ENCODE measurements at places on chromosomes 3 and 15. TPM values are rescaled to one million over a fixed set of nuclear protein-coding genes. Genes with fewer than 3 reads are reported as not detected.

Gene LRTM1
- not detected for polyA plus RNA-seq

Gene IL17RE
- polyA plus RNA-seq = 7.5 TPM

Gene LRRN1
- polyA plus RNA-seq = 0.41 TPM

Gene AGTR1
- polyA plus RNA-seq = 14.8 TPM

Gene SIDT1
- 0.92 TPM for polyA plus RNA-seq

Gene CP
- polyA plus RNA-seq = 5.3 TPM

DNA sequence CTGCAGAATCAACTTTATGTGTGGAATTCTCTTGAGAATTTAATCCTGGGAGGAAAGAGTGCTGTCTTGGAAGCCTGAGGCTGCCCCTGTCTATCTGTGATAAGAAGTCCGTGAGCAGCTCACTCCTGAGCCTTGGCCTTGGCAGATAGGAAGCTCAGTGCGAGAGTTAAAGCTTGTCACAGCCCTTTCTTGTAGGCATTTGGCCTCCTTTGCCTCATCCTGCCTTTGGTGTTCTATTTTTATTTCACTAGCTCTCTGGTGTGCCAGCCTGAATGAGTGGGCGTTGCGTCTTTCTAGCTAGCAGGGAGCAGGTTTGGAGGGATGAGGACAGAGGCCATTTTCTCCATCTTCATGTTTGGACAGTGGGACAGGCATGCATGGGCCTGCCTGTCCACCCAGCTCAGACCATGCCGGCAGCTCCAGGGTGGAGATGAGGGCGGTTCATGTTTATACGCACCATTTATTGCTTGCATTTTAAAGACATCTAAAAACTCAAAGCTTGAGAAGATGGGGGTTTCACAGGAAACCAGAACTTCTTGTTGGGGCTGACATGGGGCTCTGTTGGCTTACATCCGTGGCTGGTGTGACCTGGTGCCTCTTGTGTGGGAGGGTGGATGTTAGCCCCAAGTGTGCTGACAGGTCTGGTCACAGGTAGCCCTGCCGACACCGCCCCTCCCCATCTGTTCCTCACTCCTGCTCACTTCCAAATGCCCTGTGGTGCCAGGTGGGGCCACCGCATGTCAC lies 29.8 kb downstream of the IRAK2 start:
- DNase-seq = no peak
- no peaks in the 10 kb centered on the region for H3K27me3 ChIP-seq
- no peaks in the 10 kb centered on the region for H3K36me3 ChIP-seq
- no peak overlapping the region for H3K27ac ChIP-seq

GRCh38 chr3:42025370-42026138 lies 63.7 kb upstream of the ULK4 start:
- H3K4me3 ChIP-seq = peak overlapping the region; percentile 30
- no peaks in the 10 kb centered on the region for H3K36me3 ChIP-seq
- peak overlapping the region; percentile 72 for H3K27ac ChIP-seq
- H3K27me3 ChIP-seq = no peaks in the 10 kb centered on the region

DNA sequence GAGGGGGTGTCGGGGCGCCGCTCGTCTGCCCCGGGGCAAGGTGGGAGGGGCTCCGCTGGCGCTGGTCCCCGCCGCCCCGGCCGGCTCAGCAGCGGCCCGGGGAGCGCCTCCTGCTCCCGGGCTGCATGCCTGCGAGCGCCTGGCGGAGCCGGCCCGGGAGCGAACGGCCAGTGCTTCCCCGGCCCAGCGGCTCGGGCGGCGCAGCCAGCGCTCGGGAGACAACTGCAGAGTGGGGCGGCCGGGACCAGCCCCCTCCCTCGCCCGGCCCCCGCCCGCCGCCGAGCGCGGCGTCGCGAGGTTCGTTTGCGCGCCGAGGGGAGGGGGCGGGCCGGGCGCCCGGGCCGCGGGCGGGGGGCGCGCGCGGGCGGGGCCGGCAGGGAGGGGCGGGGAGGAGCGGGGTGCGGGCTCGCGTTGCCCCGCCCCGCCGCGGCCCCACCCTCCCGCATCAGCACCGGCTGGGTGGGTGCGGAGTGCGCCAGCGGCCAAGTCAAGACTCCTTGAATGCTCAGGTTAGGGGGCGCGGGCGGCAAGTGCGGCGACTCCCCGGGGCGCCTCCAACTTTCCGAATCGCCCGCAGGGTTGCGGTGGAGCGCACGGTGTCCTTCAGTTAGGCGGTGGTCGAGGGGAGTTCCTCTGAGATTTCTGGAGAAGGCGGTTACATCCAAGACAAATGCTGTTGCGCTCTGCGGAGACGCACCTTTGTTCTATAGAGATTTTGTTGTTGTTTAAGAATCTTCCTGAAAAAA lies at the start of gene RGMA:
RGMA (minus strand) TSS at position 231 of the 746 bp plus-strand sequence. CDS start 279 bp downstream, outside the sequence.
- H3K4me3 ChIP-seq = peak within 1 kb of the TSS; percentile 46
- DNase-seq = peak; percentile 72
- H3K27me3 ChIP-seq = no peaks in the 10 kb centered on the region
- no peak within 1 kb of the TSS for H3K27ac ChIP-seq
- no peaks in the 10 kb centered on the region for H3K4me1 ChIP-seq
- no peaks in the 10 kb centered on the region for H3K36me3 ChIP-seq

DNA sequence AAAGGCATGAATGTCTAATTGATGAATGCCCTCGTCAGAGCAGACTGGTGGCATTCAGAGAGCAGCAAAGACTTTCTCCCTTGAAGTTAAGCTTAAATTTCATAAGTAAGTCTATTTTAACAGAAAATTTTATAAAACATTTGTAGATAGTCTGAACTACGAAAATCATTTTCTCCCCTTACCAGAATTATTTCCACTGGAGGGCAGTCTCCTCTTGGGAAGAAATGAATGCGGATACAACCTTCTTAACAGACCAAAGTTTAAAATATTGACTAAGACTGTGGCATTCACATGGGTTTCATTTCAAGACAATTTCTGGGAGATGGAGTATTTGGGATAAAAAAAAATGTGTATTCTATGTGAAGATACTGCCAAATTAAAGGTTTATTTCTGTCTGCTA lies 669.0 kb downstream of the FHIT start:
- no peaks in the 10 kb centered on the region for H3K27me3 ChIP-seq
- no peak overlapping the region for H3K27ac ChIP-seq
- no peak overlapping the region for H3K4me3 ChIP-seq
- H3K36me3 ChIP-seq = no peaks in the 10 kb centered on the region
- no peaks in the 10 kb centered on the region for H3K4me1 ChIP-seq

DNA sequence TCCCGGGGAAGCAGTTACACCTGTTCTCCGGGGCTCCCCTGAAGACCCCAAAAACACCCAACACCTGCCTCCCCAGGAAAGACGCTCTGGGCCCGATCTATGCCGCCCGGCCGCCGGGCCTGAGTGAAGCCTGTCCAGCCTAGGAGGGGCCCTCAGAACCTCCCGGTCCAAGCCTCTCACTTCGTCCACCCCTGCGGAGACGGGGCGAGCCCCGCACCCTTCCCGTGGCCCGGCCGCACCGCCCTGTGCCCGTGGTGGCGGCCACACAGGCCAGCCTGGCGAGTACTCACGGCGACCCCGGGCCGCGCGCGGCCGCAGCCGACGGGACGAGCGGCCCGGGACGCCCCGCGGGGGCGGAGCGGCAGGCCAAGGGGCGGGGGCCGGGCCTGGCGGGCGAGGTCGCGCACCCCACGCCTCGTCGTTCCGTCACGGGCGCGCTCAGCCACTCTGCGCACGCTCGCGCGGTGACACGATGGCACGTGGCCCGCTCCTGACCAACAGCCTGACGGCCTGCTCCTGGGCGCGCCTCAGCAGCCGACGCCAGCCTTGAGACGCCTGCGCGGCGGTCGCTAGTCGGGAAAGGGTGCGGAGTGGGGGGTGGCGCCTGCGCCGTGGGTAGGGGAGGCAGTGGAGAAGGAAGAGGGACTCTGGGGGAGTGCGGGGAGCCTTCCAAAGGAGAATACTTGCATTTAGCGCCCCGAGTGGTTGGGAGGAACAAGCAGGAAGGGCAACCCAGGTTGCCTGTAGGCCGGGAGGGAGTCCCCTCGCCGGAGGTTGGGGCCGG lies at the start of gene PARP6:
PARP6 (minus strand) TSS at position 342 of the 784 bp plus-strand sequence. CDS start 5,077 bp downstream, outside the sequence.
- H3K4me3 ChIP-seq = peak within 1 kb of the TSS; percentile 83
- peak within 1 kb of the TSS; percentile 78 for H3K27ac ChIP-seq
- H3K36me3 ChIP-seq = peaks cover 2% of the 10 kb centered on the region
- peak; percentile 99 for DNase-seq
- H3K27me3 ChIP-seq = no peaks in the 10 kb centered on the region
- peaks cover 3% of the 10 kb centered on the region for H3K4me1 ChIP-seq

DNA sequence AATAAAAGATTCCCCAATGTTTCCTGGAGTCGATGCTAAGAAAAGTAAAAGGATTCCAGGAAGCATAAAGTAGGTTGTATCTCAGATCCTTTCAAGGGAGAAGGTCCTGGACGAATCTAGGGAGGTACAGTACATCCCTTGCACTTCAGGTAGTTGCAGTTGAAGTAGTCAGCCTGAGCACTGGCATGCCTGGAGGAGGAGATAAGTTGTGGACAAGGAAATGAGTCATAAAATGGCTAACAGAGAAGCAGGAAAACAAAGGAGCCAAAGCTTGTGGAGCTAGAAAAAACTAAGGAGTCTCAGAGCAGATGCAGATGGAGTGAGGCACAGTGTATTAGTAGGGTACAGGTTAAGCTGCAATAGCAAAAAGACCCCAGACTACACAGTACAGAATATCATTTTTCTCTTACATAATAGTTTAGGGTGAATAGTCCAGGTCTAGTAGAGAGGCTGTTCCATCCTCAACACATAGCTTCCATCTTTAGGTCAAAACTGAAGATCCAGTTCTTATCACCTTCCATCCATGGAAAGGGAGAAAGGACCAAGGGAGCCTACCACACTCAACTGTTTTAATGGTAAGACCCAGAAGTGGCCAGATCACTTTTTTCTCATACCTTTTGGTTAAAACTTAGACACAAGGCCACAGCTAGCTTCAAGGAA lies 41.3 kb downstream of the COL6A5 start:
- H3K27ac ChIP-seq = no peak overlapping the region
- H3K4me1 ChIP-seq = no peaks in the 10 kb centered on the region
- H3K27me3 ChIP-seq = no peaks in the 10 kb centered on the region
- no peaks in the 10 kb centered on the region for H3K36me3 ChIP-seq
- DNase-seq = no peak
- no peak overlapping the region for H3K4me3 ChIP-seq

GRCh38 chr3:51974277-51974962 lies 444 bp upstream of the ABHD14A start:
- H3K4me1 ChIP-seq = peaks cover 3% of the 10 kb centered on the region
- no peak for DNase-seq
- peak overlapping the region; percentile 98 for H3K27ac ChIP-seq
- H3K36me3 ChIP-seq = no peaks in the 10 kb centered on the region

GRCh38 chr3:181755959-181756358 lies 44.2 kb downstream of the SOX2 start:
- no peak overlapping the region for H3K4me3 ChIP-seq
- no peak for DNase-seq
- no peaks in the 10 kb centered on the region for H3K27me3 ChIP-seq
- H3K27ac ChIP-seq = no peak overlapping the region
